ENCODE measurements at places on chromosomes 16 and 17.

DNA sequence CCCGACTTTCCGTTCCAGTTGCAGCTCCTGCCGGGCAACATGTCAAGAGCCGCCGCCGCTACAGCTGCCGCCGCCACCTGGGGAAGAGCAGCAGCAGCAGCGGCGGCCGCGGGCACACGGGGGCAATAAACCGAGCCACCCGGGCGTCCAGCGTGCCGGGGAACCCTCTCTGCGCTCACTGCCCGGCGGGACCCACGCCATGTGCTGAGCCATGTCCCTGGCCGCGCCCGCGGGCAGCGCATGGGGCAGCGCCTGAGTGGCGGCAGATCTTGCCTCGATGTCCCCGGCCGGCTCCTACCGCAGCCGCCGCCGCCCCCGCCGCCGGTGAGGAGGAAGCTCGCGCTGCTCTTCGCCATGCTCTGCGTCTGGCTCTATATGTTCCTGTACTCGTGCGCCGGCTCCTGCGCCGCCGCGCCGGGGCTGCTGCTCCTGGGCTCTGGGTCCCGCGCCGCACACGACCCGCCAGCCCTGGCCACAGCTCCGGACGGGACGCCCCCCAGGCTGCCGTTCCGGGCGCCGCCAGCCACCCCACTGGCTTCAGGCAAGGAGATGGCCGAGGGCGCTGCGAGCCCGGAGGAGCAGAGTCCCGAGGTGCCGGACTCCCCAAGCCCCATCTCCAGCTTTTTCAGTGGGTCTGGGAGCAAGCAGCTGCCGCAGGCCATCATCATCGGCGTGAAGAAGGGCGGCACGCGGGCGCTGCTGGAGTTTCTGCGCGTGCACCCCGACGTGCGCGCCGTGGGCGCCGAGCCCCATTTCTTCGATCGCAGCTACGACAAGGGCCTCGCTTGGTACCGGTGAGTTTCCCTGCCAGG is 604 bp downstream of the HS3ST3B1 start:
- no peak for DNase-seq

DNA sequence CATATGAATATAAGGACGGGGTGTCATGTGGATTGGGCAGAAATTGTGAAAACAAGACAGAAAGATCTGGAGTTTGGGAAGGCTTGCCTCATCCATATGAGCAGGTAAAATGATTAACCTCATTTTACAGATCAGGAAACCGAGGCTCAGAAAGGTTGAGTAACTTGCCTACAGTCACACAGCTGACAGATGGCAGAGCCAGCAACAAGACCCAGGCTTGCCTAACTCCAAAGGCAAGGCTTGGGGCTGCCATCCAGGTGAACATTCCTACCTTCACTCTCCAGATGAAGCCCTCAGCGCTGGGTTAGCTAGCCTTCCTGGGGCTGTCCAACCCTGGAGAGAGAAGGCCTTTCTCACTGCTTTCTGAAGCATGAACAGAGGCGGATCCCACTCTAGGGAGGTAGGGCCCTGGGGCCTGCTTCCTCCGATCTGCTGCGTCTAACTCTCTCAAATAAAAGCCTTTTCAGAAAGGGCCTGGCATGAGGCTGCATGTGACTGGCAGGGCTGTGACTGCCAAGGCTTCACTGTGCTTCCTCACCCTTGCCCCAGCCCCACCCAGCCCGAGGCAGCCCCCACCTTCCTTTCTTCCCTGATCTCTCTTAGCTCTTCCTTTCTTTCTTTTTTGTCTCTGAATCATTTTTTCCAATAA is 107.8 kb downstream of the GNAO1 start:
- no peak for DNase-seq

- DNase-seq, result no peak
These were observed 632 bp upstream of the RTN4RL1 start for GRCh38 chr17:2025622-2026309.

DNA sequence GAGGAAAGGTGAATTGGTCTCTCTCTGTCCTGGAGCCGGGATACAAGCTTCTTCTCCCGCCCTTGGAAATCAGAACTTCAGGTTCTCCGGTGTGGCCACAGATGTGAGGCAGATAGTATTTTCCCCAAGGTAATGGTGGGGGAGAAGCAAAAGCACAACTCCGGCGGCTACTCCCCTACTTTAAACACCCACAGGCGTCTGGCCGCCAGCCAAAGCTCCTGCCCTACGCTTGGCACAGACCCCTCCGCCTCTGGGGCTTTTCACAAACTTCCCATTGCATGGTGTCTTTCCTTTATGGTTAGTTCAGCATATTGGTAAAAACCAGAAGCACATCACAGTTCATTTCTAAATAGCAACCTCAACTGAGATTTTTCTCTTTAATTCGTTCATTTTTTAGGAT is 39.4 kb upstream of the B4GALNT2 start:
- DNase-seq, result no peak

- DNase-seq, result no peak
These were observed 36.2 kb downstream of the USP10 start for GRCh38 chr16:84735849-84736586.

DNA sequence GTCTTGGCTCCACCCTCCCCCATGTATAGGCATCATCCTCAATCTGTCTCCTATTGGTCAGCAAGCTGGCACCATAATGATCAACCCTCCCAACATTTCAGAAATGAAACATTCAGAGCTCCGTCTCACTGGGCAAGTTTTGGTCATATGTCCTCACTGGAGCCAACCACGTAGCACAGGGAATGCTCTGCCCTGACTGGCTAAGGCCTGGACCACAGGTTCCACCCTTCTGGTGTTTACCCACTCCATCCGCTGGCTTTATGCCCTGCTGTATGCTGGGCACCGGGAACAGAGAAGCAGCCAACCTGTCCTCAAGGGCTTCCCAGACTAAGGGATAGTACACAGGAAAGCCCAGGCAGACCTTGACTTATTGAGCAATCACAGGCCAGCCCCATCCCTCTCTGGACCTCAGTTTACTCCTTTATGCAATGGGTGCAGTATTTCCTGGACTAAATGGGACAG is 20.5 kb downstream of the MYO15A start:
- peak; percentile 13 for DNase-seq

DNA sequence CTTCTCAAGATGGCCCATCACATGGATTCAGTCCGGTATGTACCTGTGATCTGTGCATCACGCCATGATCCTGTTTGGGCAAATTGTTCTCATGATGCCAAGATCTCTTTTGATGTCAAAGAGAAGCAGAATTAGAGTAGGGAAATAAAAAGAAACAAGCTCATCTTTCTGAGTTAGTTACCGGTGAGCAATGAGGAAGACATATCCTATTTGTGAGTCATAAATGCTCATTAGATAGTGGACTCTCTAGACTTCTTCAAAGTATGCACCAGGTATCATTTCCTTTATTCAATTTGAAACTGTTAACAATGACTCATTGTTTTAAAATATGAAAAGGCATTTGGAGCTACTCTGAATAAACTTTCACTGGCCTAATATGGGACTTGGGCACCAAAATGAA is 8.0 kb upstream of the KRTAP4-12 start:
- no peak for DNase-seq

DNA sequence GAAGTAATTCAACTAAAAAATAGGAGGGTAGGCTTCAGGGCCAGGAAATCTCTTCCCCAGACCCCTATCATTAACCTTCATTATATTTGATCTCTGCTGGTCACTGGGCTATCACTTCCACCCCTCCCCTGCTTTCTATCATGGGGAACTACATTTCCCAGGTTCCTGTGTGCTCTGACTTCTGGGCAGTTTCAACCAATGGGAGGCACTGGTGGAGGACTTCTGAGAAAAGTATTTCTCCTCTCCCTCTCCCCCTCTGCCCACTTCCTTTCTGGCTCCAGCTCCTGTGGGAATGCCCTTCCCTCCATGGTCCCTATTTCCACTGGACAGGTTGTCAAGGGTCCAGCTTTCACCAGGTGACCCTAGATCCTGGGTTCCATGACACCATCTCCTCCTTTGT is 364.4 kb downstream of the C16orf95 start:
- DNase-seq, result no peak

DNA sequence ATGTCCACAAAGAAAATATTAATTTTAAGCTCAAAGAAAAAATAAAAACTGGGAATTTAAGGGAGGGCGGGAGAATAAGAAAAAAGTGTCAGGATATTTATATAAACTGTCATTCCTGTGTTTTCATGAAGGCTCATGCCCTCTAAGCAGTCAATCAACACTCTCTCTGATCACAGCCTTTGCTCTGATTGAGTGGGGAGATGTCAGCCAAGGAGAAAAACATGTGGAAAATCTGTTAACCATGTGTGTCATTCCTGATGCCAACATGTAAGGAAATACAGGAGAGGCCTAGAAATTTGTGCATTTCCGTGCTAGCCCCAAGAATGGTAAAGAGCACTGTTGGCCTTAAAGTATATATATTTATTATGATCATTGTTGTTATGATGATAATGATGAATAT is 137.9 kb upstream of the IRX5 start:
- no peak for DNase-seq

GRCh38 chr17:78488867-78489634 is 88.1 kb downstream of the DNAH17 start:
- DNase-seq, result no peak

- DNase-seq, result no peak
These were observed 57.2 kb downstream of the C16orf82 start for GRCh38 chr16:27123795-27124409.

GRCh38 chr17:70134777-70135176 is 34.6 kb upstream of the KCNJ2 start:
- DNase-seq, result no peak

GRCh38 chr17:67359960-67360791 is 6.2 kb downstream of the PSMD12 start:
- no peak for DNase-seq

DNA sequence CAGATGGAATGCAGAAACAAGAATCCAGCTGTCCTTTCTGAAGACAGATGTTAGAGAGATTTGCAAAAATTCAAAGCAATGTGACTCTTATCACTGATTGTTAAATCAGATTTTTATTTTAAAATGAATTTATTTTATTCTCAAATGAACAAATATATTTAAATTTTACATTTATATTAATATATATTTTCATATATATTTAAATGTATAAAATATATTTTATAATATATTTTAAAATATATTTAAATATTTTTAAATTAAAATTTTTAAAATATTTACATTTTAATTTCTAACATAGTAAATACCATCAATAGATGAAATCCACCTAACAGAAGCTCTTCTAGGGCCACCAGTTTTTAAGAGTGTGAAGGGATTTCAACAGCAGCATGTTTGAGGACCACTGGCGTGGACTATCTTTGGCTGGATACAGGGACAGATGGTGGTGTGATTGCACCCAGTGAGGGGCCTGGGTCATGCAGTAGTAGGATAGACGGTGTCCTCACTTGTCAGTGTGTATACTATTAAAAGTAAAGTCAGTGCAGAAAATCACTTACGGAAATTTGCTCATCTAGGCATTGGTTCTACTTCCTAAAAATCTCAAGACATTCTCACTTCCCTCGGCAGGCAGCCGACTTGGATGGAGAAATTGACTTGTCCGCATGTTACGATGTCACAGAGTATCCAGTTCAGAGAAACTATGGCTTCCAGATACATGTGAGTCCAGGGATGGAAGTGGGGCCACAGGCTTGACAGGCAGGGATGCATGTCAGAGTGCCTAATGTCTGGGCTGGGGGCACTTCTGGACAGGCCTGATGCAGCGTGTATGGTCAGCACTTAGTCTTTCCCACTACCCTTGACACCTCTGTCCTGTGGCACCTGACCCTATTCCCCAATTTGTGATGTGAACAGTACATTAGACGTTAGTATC is 56.3 kb downstream of the PLD6 start:
- no peak for DNase-seq

GRCh38 chr17:70886648-70887047 is 717.3 kb downstream of the KCNJ2 start:
- DNase-seq, result no peak

GRCh38 chr16:67648764-67649407 is 3.9 kb downstream of the CARMIL2 start:
- no peak for DNase-seq

- DNase-seq, result no peak
These were observed 223.5 kb upstream of the N4BP1 start for GRCh38 chr16:48833461-48833860.

DNA sequence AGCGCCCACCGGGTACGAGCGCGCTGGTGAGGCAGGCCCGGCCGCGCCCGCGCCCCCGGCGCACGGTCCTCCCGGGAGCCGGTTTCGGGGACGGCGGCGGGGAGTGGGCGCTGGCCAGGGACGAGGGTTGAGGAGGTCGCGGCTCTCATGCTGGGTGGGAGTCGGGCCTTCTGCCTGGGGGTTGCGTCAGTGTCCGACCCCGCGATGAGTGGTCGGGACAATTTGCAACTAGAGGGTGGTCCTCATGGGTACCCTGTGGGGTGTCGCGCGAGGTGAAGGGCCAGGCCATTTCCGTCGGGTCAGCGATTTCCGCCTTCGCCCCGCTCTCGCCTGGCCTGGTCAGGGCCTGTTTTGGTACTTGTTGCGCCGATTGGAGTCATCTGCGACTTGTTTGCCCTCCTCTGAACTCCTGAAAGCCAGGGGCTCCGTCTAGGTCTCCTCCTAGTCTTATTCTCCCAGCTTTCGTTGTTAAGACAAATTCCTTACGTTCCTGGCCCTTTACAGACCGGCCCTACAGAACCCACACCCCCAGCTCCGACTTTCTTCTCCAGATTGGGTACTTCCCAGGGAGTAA is 14.9 kb downstream of the NAA60 start:
- DNase-seq, result no peak

DNA sequence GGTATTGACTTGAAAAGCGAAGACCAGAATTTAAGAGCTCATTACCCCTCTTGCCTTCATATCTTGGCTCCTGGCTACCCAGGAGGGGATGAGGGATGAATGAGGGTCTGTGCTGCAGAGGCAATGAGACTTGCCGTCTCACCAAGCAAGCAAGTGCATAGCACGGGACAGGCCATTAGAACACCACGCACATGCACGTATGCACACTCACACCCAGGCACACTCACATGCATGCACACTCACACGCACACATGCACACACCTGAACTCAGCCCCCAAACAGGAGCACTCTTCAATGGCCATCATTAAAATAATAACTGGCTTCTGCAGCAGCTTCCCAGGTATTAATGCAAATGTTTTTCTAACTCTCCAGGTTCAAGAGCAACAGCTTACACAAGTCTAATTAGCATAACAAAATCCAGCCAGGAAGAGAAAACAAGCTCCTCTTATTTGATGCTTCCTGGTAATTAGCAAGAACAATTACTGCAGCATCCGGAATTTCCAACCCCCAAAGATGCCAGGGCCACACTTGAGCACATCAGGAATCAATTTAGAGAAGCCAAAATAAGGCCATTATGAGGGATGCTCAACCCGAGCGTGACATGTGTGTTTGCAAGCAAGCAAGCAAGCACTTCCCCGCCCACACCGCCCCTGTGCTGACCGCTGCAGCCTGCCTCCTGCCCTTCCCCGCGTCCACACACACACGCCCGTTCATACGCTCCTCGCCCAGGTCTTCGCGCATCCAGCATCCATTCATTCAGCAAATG is 171.6 kb upstream of the TNRC6C start:
- DNase-seq, result no peak

- DNase-seq, result no peak
These were observed 74.4 kb downstream of the COX10 start for GRCh38 chr17:14143688-14144087.

GRCh38 chr17:79496422-79497005 is 114.3 kb downstream of the RBFOX3 start:
- DNase-seq, result no peak

Measured in GM04503 (cell line).